Stimulated activated CD4-positive, alpha-beta T cell treated with anti-CD3 and anti-CD28 coated beads, Interleukin-2, amount 100 ng/mL, for 24 hours (primary cell): ENCODE measurements at places on chromosomes 7 and 10.

GRCh38 chr7:135335628-135336139, 102.0 kb downstream of the STRA8 start:
- peak; percentile 48 for DNase-seq

GRCh38 chr10:104488439-104488832, 134.8 kb downstream of the CFAP58 start:
- DNase-seq: no peak

DNA sequence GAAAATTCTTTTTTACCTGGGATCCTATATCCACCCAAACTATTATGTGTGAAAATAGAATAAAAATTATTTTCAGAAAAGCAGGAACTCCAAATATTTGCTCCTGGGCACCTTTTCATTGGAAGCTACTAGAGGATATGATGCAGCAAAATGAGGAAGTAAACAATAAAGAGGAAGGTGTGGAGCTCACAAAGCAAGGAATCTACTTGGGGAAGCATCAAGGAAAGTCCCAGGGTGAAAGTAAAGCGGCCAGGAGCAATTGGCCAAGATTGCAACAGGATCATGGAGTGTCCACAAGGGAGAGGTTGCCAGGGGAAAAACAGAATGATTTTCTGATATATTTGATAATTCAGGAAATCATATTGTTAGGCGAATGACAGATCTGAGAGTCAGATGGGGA, 80.8 kb downstream of the CARD11 start:
- no peak for DNase-seq

GRCh38 chr10:100886963-100887362, 25.8 kb upstream of the SLF2 start:
- no peak for DNase-seq

- no peak for DNase-seq
Observed at GRCh38 chr10:69696073-69696731, 66.2 kb downstream of the FAM241B start.

DNA sequence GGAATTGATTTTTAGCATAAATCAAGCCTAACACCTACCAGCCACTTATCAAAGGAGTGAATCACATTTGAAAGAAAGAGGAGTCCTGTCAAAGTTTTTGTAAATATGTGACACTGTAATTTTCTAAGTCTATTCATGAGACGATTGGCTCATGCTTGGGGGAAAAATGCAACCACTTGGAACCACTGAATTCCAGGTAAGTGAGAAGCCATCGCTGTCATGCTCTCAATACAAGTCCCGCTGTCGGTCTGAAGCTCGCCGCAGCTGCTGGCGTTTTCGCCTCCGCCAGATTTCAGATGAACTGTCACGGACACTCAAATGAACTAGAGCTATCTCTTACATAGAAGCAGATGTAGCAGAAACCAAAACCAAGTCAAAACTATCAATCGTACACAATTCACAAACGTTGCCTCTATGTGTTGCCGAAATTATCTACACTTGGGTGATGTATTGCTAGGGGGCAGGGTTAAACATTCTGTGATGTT, 279.8 kb upstream of the FZD8 start:
- no peak for DNase-seq

GRCh38 chr10:10828623-10829022, 189.0 kb upstream of the CELF2 start:
- no peak for DNase-seq

- DNase-seq: no peak
Observed at GRCh38 chr10:15310776-15311568, 60.1 kb downstream of the FAM171A1 start.

DNA sequence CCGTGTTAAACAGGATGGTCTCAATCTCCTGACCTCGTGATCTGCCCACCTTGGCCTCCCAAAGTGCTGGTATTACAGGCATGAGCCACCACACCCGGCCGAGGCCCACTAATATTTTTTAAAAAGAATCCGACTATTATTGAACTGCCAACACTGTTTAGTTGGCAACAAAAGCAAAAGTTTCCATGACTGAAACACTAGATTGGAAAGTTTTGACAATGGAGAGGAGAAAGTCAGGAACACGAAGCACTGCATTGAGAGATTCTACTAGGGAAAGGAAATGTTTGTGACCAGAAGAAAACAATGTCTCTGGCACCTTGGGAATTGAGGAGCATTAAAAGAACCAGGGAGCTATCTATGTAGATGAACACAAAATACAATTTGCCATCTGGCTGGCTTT, 13.7 kb upstream of the PPP1R9A start:
- no peak for DNase-seq

GRCh38 chr10:1434912-1435692, 302.2 kb downstream of the ADARB2 start:
- no peak for DNase-seq

DNA sequence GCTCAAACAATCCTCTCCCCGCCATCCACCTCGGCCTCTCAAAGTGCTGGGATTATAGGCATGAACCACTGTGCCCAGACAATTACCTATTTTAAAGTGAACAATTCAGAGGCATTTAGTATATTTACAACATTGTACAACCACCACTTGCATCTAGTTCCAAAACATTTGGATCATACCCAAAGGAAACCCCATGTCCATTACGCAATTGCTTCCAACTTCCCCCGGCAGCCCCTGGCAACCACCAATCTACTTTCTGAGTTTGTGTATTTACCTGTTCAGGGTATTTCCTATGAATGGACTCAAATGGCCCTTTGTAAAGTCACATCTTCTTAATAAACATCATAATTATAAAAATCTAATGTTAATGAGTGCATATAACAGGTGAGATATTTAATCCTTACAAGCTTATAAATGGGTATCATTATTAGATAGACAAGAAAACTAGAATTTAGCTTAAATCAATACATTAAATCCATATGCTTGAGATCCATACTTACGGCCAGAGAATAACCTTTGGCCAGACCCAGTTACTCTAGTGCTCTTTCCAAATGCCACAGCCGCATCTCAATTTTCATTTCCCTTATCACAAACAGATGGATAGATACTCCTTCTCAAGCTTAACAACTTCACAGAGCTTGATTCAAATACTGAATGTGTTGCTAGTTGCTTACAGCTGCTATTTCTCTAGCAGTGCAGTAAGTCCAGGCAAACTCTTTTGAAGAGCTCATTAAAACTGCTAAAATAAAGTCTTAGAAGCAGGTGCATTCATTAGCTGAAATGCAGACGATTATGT, 133.4 kb upstream of the MKLN1 start:
- DNase-seq: no peak

- no peak for DNase-seq
Observed at GRCh38 chr7:22331704-22332103, 25.2 kb downstream of the RAPGEF5 start.

- no peak for DNase-seq
Observed at GRCh38 chr7:128003167-128003566, 28.1 kb downstream of the LRRC4 start.

DNA sequence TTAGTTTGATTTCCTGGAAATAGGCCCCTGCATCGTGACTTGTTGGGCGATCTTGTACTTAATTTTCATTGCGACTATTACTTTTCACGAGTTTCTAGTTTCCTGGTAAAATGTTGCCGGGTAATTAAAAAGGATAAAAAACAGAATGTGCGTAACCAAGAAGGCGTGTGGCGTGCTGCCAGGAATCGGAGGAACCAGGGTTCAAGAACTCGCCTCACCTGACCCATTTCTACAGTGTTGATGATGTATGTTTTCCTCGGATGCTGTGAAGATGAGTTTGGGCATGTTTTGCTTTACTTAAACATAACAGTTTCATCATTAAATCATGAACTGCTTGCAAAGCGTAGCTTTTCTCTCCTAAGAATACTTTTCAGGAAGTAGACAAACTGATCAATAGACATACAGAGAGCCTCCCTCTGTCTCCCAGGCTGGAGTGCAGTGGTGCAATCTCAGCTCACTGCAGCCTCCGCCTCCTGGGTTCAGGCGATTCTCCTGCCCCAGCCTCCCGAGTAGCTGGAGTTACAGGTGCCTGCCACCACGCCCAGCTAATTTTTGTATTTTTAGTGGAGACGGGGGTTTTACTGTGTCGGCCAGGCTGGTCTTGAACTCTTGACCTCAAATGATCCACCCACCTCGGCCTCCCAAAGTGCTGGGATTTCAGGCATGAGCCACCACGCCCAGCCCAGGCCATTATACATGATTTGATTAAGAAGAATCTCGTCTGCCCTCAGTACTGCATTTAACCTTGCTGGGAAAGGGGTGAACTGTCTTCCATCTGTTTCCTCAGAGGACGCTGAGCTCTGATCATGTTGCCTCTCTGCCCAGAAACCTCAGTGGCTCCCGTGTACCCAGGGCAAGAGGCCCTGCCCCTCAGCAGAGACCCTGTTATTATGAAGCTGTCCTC, 9.1 kb downstream of the FOXK1 start:
- DNase-seq: no peak

GRCh38 chr7:140864732-140865131, 60.0 kb downstream of the BRAF start:
- DNase-seq: no peak

DNA sequence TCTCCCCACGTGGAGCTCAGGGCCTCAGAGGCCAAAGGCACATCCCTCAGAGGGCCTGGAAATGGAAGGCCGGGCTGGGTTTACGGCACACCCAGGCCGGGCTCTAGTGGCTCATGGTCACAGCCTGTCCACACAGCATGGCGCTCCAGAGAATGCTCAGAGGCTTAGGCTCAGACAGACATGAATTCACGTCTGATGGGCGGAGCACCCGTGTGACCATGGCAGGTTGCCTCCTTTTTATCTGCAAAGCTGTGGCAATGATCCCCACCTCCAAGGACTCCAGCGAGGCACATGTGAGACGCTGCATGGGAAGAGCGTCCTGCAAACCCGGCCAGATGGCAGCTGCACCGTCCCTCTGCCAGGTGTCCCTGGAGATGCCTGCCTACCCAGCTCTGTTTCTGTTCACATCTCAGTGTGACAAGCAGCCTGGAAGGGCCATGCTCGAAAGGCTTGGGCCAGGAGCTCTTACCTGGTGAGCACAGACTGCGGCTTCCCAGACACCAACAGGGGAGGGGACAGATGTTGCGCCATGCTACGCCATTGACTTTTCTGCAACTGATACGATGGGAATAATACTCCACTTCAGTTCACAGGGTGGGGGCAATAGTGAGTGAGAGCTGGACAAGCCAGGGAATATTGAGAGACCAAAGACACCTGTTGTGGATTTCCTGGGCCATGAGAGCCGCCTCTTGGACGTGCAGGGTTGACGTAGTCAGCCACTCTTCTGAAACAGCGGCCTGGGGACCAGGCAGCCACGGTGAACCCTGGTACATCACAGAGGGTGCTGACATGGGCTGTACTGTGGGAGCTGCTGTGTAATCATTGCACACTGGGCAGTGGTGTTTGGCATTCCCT, 34.4 kb upstream of the FAM20C start:
- no peak for DNase-seq

DNA sequence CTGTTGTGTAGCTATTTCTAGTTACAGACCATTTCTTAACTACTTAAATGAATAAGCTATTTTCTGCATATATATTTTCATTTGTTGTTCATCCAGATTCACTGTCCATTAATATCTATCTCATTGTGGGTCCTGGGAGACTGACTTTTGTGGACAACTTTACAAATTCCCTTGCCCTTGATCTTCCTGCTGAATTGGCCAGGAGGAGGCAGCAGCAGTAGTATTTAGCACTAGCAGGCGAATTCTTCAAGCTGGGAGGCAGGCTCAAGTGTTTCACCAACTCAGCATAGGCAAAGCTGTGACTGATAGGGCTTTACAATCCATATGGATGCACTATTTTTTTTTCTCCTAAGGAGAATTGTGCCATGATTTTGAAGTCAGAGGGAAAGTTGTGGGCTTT, 461.0 kb upstream of the NRG3 start:
- no peak for DNase-seq

DNA sequence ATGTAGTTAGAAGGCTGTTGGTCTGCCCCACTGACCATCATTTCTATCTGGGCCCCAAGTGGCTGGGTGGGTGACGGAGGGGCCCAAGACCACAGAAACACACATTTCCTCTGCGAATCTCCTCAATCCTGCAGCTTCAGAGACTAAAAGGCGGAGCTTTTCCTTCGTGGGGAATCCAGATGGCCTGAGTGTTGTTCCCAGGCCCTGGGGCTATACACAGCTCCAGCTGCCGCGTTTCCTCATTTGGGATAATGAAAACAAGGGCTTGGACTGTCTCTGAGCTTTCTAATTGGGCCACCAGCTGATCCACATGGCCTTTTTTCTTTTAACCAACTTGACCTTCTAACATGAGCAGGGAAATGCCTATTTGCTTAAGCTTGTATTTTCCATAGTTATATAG, 339.9 kb downstream of the CXCL12 start:
- no peak for DNase-seq

GRCh38 chr7:142714375-142714774, 34.9 kb upstream of the PRSS1 start:
- DNase-seq: peak; percentile 10

DNA sequence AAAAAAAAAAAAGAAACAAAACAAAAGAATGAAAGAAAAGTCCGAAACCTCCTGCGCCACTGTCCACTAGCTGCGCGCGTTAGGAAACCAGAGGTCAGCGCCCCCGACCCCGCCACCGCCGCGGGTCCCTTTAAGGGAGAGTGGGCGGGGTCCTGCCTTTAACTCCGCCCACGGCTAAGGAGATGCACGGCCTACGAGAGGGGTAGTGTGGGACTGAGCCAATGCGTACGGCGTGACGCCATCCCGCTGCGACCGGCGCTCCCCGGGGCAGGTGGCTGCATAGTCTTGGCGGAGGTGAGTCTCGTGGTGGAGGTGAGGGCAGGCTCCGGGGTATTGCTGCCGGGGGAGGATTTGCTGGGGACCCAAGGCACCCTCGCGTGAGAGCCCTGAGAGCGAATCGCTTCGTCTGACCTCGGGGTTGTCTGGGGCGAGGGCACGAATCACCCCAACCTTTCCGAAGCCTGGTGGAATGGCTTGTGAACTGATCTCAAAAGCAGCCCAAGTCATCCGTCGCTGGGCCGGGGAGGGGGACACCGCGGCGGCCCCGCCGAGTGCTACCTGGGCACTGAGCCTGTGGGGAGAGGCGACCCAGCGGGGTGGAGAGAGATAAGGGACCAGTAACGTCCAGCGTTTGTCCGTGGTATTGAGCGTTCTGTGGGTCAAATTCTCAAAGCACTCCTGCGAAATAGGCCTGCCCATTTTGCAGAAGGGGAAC, at the start of gene MRPS17:
TSS of gene MRPS17 (plus strand) at position 241 of the 715 bp plus-strand sequence. CDS start 1,319 bp downstream, outside the sequence.
- peak; percentile 91 for DNase-seq

GRCh38 chr10:66555061-66555460, 370.8 kb upstream of the LRRTM3 start:
- DNase-seq: no peak

DNA sequence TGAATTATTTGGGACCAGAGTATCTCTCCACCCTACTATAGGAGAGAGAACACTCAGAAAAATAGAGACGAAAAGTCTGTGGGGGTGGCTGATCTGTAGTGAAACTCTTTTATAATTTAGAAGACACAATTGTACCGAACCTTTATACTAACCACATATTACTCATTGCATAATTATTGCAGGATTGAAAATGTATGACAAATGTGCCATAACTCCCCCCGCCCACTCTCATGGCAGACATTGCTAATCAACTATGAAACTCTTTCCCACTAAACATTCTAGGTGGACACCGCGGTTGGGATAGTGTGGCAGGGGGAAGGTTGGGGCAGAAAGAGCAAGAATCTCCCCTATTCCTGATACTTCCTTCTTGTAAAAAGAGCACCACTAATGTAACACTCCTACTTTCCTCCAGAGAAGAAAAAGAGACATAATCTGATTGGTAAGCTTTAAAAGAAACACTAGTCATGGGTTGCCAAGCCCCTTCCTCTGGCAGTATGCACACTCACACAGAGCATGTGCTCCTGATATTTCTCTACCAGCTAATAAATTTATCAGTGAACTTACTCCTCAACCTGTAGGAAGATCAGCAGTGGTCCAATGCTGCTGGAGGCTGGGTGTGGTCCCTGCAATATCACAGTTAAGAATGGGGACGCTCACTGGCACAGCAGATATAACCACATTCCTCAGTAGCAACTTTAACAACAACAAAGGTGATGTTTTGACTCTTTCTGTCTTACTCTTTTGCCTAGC, 18.7 kb upstream of the ARID5B start:
- peak; percentile 83 for DNase-seq
